ENCODE measurements at places on chromosomes 11 and 22.

DNA sequence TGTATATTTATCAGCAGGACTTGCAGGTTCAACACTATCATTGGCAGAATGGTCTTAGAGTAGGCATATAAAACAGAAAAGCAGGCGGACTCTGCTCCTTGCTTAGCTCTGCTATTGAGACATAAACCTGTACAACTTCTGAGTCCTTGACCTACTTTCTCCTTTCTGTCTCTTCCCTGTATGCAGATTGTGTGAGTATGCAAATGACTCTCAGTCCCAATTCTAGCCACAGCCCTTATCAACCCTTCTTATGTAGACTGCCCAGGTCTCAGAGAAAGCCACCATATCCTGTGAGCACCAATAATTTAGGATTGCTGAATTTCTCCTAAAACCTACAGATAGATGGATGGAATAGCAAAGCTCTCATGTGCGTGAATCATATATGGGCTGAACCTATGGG, 367.6 kb upstream of the DDI1 start:
- DNase-seq, result no peak

GRCh38 chr11:83235825-83236224, 42.3 kb downstream of the ANKRD42 start:
- no peak for DNase-seq

- DNase-seq, result no peak
Observed at GRCh38 chr22:48695251-48695650, 1132.4 kb downstream of the BRD1 start.

- DNase-seq, result peak; percentile 69
Observed at GRCh38 chr11:120710354-120711131, 199.0 kb downstream of the GRIK4 start.

DNA sequence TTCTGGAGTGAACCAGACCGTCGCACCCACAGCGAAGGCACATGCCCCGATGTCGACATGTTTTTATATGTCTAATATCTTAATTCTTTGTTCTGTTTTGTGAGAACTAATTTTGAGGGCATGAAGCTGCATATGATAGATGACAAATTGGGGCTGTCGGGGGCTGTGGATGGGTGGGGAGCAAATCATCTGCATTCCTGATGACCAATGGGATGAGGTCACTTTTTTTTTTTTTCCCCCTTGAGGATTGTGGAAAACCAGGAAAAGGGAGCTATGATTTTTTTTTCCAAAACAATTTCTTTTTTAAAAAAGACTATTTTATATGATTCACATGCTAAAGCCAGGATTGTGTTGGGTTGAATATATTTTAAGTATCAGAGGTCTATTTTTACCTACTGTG, 49.2 kb upstream of the OR4B1 start:
- no peak for DNase-seq

DNA sequence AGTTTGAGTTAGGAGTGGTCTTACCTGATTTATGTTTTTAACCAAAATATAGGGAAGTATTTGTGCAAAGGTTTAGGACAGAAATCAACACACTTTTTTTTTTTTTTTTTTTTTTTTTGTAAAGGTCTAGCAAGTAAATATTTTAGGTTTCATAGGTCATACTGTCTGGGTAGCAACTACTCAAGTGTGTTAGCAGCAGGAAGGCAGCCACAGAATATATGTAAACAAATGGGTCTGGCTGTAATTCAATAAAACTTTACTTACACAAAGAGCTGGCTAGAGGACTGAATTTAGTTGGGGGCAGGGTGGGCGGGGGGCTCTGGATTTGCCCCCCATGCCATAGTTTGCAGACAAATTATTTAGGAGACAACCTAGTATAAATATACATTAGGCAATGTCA, 510.4 kb downstream of the NELL1 start:
- no peak for DNase-seq

DNA sequence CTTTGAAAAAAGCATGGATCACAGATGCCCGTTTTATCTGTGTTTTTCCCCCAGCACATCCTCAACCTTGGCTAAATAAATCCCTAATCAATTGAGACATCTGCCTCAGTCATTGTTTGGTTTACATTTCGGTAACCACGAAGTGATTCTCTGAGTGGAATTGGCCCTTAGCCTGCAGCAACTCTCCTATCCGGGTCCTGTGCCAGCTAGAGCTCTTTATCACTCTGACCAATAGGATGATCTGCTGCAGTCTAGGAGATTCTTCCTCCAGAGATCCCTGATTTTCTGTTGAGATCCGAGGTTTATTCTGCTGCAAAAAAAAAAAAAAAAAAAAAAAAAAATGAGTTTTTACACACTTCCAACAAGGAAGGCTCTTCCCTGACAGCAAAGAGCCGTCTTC, 137.3 kb downstream of the KCNA4 start:
- DNase-seq, result no peak

GRCh38 chr11:118639899-118640298, 32.5 kb downstream of the PHLDB1 start:
- DNase-seq, result no peak

DNA sequence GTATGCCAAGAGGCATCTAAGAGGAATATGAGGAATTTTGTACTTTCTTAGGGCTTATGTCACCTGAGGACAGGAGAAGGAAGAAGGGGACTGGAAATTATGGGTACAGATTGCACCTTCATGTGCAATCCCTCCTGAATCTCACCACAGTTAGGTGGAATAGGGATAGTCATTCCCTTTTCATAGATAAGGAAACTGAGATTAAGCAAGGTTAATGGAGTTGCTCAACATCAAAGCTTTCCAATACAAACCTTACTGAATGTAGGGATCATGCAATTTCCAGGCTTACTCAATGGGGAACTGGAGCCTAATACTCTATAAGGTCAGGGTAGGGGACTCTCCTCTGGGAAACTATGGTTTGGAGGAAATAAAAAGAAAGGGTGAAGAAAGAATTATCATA, 133.0 kb downstream of the C11orf87 start:
- no peak for DNase-seq

DNA sequence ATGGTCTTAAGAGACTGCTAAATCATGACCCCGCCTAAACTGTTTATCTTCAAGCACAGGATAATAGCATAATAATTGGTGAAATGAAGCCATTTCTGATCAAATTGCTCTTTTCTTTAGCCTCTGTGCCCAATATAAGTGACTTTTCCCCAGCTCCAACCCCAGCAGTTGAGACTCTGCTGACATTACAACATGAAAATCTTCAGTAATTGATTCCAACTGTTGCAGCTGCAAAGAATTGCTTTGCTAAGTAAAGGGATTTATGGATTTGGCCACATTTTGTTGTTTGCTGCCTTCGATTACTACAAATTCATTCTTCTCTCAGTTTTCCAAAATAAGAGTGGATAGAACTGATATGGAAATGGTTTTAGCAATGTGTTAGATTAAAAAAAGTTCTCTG, 576.7 kb upstream of the LRRC4C start:
- no peak for DNase-seq

- no peak for DNase-seq
Observed at GRCh38 chr11:62688491-62688890, 839 bp downstream of the LRRN4CL start.

DNA sequence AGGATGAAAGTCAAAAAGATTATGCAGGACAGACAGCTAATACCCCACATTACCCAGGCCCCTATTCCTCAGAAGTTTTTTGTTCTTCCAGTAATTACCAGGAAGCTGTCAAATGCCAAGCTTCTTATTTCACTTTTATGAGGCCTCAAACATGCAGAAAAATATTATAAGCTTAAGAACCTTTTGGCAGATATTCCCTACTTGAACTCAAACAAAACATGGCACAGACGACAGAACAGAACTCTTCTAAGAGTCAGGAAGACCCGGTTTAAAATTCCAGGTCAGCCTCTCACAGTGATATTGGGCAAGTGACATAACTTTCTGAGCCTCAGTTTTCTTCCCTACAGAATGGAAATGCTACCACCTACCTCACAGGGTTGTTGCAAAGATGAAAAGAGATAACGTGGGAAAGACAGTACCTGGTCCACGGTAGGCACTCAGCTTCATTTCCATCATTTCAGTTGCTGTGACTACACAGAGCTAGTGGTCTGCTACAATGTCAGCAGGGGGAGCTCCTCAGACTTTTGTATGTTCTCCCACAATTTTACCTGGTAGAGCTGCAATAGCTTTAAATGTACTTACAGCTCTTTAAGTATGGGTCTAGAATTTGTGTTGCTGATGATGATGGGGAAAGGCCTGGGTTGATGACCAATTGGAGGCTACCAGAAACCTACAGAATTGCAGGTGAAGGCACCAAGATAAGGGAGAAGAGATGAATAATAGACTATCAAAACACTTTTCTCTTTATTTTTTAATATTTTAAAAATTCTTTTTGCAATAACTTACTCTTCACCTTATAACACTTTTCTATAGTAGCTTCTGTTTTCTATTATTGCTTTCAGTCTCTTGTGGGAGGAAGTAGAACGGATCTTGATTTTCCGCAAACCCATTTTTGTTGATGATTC, 98.3 kb upstream of the CHRM4 start:
- DNase-seq, result no peak

All from right kidney (tissue), 9 donors.